ENCODE measurements at places on chromosomes 5 and 9.

GRCh38 chr9:22682536-22682935 lies 235.9 kb downstream of the DMRTA1 start:
- peak; percentile 37 for DNase-seq

DNA sequence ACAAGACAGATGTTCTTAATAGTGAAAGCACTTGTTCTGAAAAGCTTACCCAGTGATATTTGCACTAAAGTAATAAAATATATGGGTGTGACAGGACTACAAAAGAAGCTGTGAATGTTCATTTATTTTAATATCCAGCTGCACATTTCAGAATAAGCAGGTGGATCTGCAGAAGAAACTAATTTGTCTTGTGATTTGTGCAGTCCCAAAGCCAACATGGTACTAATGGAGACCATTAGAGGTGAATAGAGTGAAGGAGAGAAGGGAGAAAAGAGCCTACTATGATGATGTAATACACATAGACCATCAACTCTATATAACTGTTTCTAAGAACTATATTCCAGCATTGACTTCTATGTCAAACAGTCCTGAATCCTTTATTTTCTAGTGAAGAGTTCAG lies 362.8 kb downstream of the ISL1 start:
- DNase-seq: peak; percentile 76

- DNase-seq: no peak
Measured at GRCh38 chr9:134556531-134557068, 85.0 kb upstream of the COL5A1 start.

DNA sequence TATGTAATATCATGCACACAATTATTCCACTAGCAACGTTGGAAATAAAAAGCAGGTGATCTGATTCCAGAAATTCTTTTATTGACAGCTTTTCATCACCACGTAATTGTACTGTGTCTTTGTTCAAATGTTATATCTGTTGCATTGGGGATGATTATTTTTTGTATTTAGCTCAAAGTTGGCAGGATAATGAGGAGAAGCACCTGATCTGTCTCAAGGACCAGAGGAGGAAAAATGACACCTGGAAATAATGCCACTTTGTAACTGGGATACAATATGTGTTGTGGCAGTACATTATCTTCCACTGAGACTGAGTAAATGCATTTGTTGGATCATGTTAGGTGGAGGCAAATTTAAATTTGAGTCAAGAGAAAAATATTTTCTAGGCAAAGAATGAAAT lies 1298.8 kb upstream of the CDH6 start:
- DNase-seq: no peak

- DNase-seq: no peak
Measured at GRCh38 chr5:128826275-128826674, 139.0 kb upstream of the SLC27A6 start.

DNA sequence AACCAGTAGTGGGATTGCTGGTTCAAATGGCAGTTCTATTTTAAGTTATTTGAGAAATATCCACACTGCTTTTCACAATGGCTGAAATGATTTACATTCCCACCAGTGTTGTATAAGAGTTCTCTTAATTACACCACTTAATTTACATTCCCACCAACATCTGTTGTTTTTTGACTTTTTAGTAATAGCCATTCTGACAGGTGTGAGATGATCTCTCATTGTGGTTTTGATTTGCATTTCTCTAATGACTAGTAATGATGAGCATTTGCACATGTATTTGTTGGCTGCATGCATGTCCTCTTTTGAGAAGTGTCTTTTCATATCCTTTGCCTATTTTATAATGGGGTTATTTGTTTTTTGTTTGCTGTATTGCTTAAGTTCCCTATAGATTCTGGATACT lies 688.3 kb downstream of the PRR16 start:
- DNase-seq: no peak

All from NCI-H1417 (cell line).